ENCODE measurements at places on chromosomes 13 and 19.

GRCh38 chr13:98543378-98544103 is 33.4 kb downstream of the STK24 start:
- DNase-seq = no peak

DNA sequence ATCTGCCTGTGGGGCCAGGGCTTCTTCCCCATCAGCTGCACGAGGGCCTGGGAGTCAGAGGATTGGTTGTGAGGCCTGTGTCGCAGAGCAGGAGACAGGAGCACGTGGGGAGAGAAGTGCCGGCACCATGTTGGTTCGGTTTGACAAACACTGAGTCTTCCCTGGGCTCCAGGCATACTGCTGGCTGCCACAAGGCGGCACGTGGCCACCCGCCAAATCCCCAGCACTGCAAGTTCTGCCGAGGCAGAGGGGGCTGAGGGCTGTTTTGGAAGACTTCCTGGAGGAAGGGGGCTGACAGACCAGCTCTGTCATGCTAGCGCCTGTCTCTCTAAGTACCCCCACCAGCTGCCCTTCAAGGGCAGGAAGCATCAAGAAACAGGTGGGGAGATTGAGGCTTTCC is 9.5 kb downstream of the SHANK1 start:
- no peak for DNase-seq

- DNase-seq = no peak
These were observed 1069.1 kb downstream of the EFNB2 start for GRCh38 chr13:105466376-105466775.

- no peak for DNase-seq
These were observed 195.8 kb downstream of the RAP2A start for GRCh38 chr13:97629601-97630272.

- DNase-seq = no peak
These were observed 110.8 kb downstream of the RXFP2 start for GRCh38 chr13:31850041-31850555.

- no peak for DNase-seq
These were observed 3.2 kb upstream of the PMIS2 start for GRCh38 chr19:35582760-35583159.

DNA sequence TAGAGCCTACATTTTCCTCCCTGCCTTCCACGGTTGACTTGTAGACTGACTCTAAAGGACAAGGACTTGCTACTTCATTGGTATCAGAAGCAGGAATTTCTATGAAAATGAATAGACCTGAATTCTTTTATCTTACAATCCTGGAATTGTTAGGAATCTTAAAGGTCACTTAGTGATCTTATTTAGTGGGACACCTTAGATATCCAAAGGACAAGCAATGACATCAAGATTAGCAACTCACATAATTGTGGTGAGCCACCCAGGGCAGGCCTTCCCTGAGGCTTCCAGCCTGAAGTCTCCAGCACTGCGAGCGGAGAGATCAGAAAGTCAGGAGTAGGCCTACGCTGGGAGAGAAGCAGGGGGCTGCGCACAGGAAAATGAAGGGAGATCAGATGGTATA is 37.8 kb downstream of the KLF5 start:
- no peak for DNase-seq

DNA sequence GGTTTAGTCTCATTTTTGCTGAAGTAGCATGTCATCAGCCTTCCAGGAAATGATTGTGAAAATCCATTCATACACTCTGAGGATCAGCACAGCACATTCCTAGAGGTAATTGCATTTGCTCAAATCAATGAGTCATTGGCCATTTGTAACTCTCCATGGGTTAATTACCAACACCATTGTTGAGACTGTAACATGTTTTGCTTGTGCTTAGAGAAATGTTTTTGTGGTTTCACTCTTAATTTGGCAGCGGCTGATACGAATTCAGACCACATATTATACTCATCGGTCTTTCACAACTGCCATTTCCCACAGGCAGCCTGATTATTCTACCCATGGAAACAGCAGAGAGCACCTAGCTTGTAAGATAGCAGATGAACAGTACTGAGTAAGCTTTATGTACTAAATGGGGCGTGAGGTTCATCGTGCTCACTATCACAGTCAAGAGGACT is 110.3 kb downstream of the NHLRC3 start:
- no peak for DNase-seq

DNA sequence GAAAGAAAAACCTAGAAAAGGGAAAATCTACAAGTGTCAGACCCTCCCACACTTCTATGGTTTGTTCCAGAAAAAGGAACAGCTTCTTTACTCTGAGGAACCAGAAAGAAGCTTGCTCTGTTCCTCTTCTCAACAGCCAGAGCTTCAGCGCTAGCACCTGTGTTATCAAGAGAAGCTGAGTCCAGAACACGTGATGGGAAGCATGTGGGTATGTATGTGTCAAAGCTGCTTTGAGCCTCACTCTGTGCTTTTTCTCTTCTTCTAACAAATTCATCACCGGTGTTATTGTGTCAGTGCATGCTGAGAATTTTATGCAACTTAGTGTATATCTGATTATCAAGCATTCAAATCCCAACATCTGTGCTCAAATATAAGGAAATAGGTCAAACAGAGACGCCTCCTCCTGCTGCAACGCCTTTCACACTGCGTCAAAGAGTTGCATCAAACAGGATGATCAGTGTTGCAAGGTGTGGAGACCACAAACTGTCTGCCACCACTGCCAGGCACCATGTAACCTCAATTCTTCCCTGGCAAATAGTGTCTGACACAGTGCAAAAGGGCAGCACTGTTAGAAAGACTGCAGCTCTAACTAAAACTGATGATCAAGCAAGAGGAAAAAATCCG is 83.9 kb downstream of the LRRC63 start:
- peak; percentile 54 for DNase-seq

GRCh38 chr13:66200555-66200954 is 1029.6 kb downstream of the PCDH9 start:
- DNase-seq = no peak

DNA sequence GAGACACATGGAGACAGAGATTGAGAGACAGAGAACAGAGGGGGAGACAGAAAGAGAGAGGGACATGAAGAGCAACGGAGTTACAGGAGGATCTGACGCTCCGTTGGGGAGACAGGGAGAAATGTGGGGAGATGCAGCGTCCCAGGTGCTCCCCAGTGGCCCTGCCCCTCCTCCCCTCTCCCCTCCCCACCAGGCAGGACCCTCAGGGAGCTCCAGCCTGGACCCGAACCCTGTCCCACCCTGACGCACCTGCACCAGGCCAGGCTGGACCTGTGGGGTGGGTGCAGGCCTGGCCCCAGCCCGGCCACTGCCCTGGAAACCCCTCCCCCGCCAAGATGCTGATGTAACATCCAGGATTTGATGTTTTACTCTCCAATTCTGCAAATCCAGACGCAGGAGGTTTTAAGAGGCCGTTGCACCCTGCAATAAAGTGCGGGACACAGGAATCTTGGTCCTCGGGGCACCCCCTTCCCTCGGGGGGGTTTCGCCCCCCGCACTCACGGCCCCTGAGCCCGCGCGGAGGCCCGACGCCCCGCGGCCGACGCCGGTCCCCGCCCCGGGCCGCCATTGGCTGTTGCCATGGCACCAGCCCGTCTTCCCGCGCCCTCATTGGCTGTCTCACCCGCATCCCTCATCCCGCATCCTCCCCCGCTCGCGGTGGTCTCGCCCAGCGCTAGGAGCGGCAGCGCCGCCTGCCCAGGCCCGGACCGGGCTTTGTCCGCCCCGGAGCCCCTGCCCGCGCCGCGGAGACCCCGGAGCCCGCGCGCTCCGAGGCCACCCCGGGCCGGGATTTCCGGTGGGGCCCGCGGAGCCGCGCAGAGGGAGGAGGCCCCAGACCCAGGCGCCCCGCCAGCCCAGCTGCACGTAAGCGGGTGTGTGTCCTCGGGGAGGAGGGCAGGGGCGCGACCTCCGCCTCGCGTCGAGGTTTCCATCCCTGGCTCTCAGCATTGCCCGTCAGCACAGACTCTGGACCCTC is at the start of gene APC2:
Gene APC2 (plus strand): TSS at position 655 of the 976 bp plus-strand sequence. CDS start 2,881 bp downstream, outside the sequence.
- DNase-seq = no peak

- DNase-seq = no peak
These were observed 718.8 kb upstream of the SGCG start for GRCh38 chr13:22461854-22462490.

- no peak for DNase-seq
These were observed 82.0 kb downstream of the SLC10A2 start for GRCh38 chr13:102984210-102984609.

GRCh38 chr19:50435221-50435620 is 2.5 kb downstream of the MYBPC2 start:
- DNase-seq = no peak

DNA sequence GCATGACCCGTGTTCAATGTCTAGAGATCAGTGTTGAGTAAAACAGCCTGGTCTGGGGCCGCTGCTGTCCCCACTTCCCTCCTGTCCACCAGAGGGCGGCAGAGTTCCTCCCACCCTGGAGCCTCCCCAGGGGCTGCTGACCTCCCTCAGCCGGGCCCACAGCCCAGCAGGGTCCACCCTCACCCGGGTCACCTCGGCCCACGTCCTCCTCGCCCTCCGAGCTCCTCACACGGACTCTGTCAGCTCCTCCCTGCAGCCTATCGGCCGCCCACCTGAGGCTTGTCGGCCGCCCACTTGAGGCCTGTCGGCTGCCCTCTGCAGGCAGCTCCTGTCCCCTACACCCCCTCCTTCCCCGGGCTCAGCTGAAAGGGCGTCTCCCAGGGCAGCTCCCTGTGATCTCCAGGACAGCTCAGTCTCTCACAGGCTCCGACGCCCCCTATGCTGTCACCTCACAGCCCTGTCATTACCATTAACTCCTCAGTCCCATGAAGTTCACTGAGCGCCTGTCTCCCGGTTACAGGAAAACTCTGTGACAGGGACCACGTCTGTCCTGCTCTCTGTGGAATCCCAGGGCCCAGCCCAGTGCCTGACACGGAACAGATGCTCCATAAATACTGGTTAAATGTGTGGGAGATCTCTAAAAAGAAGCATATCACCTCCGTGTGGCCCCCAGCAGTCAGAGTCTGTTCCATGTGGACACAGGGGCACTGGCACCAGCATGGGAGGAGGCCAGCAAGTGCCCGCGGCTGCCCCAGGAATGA is 1.5 kb upstream of the CEACAM5 start:
- DNase-seq = peak; percentile 57

- DNase-seq = no peak
These were observed 56.9 kb downstream of the MLLT1 start for GRCh38 chr19:6222884-6223283.
